ENCODE measurements at places on chromosomes 1 and 21. TPM values are rescaled to one million over a fixed set of nuclear protein-coding genes. Genes with fewer than 3 reads are reported as not detected.

Gene TTLL10
- not detected for total RNA-seq

Gene ADORA1
- total RNA-seq: 87.9 TPM

Gene SESN2
- total RNA-seq: 21.7 TPM

Gene OR2L3
- not detected for total RNA-seq

Gene TMCO4
- total RNA-seq: 27.0 TPM

Gene MLLT11
- 28.8 TPM for total RNA-seq

DNA sequence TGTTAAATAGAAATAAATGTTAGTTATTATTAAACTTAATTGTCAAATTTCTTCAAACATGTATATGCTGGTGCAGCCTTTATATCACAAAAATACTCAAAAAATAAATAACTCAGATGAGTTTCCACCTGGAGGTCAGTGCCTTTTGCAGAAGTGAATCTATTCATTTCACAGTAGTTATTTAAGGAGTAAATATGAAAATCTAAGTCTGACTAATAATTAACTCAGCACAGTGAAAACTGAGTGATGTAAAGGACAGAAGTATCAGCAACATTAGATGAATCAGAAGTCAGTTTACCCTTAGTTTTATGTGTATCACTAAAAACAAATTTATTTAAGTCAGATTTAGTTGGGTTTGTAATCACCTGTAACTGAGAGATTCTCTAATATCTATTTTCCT, 2135.4 kb downstream of the MRPL39 start:
- DNase-seq: no peak

GRCh38 chr1:32774464-32774808, 42.7 kb downstream of the YARS1 start:
- DNase-seq: no peak

- DNase-seq: no peak
These were observed 4.6 kb downstream of the S100A9 start for GRCh38 chr1:153362187-153362775.

DNA sequence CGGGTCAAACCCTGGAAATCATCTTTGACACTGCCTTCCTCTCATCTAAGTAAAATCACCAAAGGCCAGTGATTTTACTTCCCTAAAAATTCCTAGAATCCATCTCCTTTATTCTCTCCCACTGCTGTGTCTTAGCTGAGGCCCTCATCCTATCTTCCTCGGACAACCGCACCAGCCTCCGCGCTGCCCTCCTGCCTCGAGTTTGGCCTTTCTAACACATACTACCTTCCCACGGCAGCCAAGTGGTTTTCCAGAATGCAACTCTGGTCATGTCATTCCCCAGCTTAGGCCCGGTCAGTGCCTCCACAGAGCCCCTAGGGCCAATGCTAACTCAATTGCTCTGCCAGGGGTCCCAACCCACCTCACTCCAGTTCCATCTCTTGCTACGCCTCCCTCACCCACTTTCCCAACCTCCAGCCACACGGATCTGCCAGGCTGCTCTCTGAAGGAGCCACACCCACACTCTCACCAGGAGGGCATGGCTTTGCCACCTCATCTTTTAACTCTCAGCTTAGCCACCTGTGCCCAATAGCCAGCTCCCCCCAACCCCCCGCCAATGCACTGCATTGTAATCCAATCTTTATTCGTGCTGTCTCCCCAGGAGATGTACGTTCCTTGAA, 6.8 kb downstream of the TMEM9 start:
- DNase-seq: no peak

DNA sequence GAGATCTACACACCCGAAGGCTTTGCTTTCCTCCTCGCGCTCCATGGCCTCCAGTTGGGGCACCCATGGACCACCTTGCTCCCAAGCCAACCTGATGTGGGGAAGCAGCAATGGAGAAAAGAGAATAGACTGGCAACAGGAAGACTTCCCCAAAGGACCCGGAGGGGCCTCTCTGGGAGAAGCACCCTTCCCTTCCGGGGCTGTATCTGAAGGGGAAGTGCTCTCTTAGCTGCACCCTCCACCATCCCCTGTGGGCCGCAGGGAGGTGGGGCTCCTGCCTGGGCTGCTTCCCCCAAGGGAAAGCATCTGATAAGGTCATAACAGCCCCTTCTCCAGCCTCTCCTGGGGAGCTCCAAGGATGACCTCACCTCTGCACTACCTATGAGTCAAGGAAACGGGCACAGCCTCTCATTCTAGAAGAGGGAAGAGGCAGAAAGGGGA, 100.2 kb downstream of the RIPK4 start:
- DNase-seq: no peak

DNA sequence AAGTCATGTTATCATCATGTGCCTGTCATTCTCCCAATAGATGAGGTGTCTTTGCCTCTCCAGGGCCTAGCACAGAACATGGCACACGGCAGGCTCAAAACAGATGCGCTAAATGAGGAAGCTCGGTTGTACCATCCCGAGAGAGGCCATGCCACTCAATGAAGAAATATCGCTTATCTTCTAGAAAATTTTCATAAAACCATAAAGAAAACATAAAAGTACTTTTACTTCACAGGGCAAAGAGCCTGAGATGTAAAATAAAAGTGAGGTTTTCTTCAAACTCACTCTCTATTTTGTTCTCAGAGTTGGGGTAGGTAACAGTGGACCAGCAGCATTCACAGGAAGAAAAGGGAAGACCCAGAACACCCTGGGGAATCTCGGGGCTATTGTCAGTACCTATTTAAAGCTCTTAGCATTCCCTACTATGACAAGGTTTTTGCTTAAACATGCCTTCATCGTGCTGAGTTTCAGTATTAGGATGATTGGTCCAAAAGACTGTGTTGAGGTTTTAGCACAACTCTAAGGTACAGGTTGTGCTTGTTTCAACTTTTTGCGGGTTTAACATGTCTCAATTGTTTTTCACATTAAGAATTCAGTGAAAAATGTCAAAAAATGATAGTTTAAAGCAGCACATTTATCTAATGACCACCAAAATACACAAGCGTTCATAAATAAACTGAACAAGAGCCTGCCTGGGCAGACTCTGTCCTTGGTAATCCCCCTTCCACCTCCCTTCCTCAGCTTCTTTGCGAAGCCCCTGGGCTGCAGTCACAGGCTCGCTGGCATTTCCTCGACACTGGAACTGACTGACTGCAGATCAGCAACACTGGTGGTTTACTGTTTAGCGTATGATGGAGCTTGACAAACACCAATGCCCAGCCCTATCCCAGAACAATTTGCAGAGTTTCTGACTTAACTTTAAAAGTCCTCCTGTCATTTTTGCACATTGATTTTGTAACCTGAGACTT, 55.6 kb downstream of the COQ8A start:
- no peak for DNase-seq

DNA sequence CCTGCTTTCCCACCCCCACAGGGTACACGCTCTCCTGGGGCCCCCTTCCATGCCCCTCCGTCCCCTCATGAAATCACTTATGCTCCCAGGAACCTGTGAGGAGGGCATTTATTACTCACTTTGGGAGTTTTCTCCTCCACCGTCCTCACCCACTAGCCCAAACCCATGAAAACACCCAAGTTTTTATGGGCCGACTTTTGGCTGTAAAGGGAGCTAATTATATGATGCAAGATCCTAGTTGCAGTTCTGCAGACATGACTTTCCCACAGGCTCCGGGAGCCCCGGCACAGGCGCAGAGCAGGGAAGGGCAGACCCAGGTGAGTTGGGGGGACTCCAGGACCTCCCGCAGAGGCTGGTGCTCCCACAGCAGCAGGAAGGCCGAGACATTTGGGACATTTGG, 29.7 kb downstream of the EPHA2 start:
- DNase-seq: no peak

DNA sequence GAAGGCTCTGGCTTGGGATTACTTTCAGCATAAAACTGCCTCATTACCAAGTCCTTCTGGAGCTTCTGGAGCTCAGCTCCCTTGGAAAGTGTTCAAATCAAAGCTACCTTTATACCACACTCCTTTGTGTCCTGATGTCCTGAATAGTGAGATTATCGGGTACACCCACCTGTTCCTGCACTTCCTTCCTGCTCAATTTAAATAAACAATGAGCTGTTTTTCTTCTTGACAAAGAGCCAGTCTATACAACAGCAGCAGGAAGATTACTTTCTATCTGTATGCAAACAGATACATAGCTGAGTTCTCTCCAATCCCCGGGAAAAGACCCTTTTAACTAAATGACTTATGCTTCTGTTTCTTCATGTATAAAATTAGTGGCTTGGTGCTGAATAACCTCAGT, 258.0 kb upstream of the FMN2 start:
- DNase-seq: no peak

- DNase-seq: no peak
These were observed 326.1 kb upstream of the BEND5 start for GRCh38 chr1:49102752-49103151.

DNA sequence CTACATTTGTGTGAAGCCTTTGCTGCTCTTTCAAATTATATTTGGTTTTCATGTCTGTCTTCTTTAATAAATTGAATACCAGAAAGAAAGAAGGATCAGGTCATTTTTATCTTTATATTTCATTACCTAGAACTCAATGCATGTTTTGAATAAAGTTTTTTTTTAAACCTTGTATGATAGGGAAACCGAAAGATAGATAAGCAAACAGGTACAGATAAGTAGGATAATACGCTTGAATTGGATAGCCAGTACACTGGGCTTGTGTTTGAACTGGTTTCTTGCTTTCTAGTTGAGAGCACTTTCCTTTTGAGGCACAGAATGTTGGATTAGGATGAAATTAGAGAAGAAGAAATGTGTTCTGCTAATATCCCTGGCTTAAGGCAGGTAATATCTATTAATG, 46.9 kb downstream of the PKN2 start:
- DNase-seq: no peak

DNA sequence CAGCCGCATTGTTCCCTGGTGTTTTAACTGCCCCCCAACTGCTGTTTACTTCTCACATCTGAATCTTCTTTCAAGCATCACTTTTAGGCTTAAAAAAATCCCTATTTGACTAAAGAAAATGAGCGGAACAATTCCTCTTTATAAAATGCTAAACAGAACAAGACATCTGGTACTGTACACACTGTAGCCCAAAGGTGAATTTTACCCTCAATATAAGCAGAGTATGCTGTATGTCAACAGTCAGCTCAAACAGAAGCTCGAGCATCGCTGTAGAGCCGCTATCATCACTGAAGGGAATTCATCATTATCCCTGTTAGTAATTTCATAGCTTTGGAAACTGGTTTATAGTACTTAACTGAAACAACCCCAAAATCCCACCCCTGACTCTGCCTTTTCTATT, 85.3 kb downstream of the LRRC8D start:
- DNase-seq: no peak

DNA sequence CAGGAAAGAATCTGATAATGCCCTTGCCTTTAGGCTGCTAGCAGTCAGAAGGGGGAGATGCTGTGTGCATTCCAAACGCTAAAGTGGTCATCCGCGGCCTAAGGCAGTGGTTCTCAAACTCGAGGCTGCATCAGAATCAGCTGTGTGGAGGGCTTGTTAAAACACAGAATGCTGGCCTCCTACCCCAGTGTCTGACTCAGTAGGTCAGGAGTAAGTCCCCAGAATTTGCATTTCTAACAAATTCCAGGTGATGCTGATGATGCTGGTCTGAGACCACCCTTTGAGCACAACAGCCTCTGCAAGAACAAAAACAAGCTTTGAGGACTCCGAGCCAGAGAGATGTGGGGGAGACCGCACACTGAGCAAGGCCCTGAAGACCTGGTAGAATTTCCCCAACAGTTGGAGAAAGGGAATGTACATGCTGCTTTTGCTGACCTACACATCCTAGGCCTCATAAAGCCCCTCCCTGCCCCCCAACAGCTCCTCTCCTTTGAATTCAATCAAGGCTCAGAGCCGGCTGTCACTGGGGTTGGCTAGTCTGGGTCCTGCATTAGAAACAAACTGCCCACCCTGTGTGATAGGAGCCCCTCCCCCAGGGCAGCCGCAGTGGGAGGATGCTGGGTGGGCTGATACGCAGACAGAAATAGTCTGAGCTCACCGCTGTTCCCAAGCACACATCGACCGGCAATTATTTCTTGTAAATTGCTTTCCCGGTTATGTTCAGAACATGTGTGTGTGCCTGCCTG, 27.1 kb downstream of the SHISAL2A start:
- no peak for DNase-seq
